Nephron progenitor cell (in vitro differentiated cells): ENCODE measurements at places on chromosomes 11 and 22.

DNA sequence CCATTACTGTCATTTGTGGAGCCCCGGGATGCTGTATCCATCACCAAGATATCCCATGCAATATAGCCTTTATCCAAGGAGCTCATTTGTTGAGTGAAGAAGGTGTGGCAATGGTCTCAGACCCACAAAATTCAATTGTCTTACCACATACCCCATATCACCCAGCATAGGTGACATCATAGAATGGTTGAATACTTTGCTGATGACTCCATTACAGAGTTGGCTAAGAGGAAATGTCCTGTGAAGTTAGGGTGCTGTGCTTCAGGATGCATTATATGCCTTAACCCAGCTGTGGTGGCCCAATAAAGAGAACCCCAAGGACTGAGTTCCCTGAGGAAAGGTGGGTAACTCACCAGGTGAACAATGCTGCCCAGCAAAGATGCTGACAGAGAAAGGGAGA is 113.7 kb downstream of the EFCAB6 start:
- DNase-seq: no peak

DNA sequence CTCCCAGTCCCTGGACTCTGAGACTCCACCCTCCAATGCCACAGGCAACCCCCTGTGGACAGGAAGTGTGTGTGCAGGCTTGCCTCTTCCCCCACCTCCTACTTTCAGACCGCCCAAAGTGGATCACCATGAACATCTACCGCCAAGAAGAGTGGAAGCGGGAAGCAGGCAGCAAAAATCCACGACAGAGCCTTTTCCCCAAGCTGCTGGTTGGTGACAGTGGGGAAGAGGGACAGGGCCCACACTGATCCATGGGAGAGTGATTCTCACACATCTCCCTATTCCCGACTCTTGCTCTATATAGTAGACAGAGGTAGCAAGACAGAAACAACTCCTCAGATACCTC is 53.4 kb upstream of the SPATA19 start:
- DNase-seq: no peak

DNA sequence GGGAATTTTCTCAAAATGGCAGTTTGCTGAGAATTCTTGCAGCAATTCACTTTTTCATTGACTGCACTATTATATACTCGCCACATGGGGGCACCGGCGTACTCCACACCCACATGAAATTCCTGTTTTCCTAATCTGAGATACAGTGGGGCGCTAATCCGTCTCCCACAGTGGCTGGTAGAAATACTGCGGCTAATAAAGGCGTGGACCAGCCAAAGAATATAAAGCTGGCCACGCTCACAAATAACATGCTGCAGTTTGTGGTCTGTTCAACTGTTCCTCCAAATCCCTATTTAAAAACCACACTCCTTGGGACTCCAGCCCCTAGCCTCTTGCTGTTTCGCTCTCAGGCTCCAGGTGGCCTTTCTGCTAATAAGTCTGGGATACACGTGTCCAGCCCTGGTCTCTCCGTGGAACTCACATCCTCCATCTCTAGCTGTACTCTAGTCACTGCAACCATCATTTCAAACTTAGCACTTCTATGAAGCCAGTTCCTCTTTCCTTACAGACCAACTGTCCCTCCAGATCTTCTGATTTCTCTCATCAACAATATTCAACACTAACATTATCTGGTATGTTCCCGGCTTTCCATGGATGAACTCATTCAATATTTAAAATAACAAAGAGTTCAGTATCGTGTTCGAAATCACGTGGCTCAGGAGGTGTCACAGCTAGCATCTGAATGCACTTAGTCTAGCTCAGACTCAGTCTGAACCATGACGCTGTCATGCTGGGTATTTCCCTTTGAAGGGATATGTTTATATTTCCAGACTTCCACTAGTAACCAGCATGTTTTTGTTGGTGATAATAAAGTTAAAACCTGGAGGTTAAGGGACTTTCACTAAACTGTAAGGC is 22.0 kb downstream of the TBRG1 start:
- DNase-seq: peak; percentile 59

GRCh38 chr11:704781-705645 is 1.0 kb upstream of the EPS8L2 start:
- DNase-seq: no peak

GRCh38 chr11:130815097-130815802 is 101.0 kb downstream of the SNX19 start:
- no peak for DNase-seq

DNA sequence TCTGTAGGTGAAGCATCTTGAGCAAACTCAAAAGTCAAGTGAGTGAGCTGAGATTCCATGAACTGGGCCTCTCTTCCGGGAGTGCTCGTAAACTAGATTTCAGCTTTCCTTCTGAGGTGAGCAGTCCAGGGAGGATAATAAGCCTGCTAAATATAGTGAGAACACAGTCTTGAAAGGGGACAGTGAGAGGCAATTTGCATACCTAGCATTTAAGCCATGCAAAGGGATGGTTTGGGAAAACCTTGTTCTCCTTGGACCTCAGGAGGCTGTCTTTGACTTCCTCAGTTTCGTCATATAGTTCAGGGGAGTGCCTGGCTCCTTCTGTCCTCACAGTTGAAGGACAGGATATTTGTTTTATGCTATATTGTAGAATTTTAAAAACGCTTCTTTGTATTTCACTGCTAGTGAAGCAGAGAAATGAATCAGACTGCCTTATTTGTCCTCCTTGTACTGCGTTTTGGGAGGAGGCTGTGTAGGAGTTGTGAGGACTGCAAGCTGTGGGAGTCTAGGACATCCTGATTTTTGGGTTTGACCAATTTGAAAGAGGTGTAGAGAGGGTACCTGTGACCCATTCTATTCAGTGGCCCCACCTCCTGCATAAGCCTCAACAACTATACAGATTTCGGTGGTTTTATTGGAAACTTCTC is 11.0 kb upstream of the SORL1-AS1 start:
- DNase-seq: no peak

DNA sequence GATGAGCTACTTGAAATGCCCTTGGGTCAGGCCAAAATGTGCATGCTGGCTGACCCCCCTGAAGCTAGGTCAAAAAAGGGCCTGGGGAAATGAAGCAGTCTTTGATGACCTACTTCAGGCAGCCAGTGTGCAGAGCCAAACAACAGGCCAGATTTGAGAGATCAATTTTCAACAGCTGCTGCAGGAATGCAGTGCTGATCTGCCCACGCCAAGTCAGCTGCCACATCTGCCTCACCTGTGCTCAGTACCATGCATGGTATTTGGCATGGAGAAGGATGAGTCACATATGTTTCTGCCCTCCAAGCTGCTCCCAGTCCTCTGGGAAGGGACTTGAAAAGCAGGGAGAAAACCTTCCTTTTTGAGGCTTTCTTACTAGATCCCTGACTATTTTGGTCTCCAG is 35.8 kb downstream of the MTNR1B start:
- peak; percentile 4 for DNase-seq

DNA sequence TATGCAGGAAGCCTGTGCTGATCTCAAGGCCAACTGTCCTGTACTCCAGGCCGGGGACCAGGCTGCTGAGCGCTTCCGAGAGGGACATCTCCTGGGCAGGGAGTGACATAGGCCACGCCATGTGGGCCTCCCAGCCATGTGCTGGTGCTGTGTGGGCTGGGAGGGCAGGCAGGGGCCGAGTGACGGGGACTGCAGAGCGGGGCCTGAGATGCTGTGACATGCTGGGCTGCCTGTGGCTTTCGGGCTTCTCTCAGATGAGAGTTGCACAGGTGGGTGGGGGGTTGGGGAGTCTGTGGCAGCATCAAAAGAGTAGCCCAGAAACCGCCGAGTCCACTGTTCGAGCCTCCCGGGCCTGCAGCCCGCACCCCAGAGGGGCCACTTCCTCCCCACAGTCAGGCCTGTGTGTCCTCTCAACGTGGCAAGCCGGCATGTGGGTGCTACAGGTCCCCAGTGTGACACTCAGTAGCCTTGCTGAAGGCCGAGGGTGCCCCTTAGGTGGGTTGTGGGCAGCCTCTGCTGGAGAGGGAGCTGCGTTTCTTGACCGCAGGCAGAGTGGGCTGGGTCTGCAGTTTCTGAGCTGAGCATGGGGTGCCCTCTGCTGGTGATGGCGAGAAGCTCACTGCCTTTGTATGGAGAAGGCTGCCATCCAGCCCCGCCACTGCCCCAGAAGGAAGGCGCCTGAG is 101.2 kb downstream of the BCR start:
- peak; percentile 92 for DNase-seq
